ENCODE measurements at places on chromosomes 11 and 22. TPM values are rescaled to one million over a fixed set of nuclear protein-coding genes. Genes with fewer than 3 reads are reported as not detected.

The NLRP10 gene
- total RNA-seq = 6.6 TPM

The KCNJ1 gene
- total RNA-seq = not detected

DNA sequence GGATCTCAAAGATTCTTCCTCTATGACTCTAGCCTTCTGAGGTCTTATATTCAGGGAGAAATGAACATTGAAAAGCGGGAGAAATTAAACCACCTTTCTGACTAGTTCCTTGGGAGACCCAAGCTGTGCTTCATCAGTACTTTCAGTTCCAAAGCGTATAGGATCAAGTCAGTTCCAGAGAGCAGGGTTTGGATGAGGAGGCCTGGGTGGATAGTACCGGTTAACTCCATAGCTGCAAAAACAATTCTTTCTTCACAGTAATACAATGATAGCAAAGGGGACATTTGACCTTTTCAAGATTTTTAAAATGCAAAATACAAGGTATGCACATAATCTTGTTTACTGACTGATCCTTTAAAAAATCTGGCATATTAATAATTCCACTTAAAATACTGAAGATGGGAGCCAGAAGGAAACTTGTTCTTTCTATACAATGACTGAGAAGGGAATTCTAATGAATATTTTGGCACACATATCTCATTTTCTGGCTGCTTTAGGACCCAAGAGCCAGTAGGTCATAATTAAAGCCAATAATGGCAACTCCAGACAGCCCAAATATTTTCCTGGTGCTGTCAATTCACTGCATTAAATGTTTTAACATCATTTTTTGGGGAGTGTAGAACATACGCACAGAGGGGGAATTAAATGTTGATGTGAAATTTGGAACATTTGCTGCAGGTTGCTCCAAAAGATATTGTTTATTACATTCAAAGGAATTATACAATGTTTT, 16.0 kb downstream of the ADM start:
- no peak for DNase-seq

- DNase-seq = no peak
Observed at GRCh38 chr11:126996036-126996804, 4.3 kb downstream of the KIRREL3 start.

GRCh38 chr11:95443386-95443785, 212.4 kb upstream of the SESN3 start:
- DNase-seq = no peak

DNA sequence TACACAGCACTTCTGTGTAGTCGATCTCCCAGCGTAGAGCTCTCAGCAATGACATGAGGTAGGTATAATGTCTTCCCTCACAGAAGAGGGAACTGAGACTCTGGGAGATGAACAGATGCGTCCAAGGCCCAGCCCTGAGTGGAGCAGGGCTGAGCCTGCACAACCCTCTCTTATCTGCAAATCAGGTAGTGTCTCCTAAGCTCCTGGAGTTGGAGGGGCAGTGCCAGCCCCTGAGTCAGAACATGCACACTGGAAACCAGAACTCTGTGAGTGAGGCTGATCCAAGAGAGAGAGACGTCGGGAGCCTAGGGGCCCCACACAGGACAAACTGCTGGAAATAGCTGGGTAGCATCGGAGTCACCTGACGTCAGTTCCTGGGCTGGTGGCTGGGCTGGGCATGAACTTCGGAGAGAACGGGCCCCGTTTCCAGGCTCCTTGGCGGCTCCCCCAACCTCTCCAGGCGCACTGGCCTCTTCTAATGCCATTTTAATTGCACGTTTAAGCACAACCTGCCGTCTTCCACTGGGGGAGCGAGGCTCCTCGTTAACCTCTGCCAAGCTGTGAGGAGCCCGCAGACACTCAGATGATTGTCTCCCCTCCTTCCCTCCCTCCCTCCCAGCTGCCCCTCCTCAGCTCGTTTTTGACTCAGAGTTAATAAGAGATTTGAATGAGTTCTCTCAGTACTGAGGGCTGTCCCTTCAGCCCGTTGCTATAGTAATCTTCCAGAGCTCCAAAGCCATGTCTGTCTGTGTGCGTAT, 191.2 kb upstream of the TBCEL start:
- no peak for DNase-seq
